ENCODE measurements at places on chromosomes 13 and 19.

DNA sequence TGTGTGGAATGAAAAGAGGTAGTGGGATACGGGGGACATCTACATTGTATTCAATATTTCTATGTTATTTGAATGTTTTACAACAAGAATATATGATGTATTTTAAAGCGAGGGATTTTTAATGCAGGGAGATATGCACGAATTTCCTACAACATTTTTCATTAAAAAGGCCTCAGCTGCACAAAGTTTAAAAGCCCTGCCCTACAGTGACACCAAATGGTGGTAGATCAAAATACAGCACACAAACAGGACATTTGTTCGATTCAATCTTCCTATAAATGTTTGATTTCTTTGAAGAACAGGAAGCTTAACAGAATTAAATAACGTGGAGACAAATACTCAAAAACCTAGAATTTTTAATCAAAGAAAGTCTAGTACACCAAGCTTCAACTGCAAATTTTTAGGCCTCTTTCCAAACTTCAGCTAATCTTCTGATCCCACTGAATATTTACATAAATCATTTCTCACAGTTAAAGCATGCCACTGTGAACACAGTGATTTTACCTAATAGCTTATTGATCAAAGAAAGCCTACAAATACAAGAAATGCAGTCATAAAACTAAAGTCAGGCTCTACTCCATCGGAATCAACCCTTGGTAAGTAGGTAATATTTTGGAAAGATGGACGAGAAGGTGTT, 257.2 kb downstream of the DIAPH3 start:
- DNase-seq = no peak

- no peak for DNase-seq
Observed at GRCh38 chr13:39692660-39693438, 37.4 kb downstream of the COG6 start.

GRCh38 chr13:47621931-47622330, 379.1 kb downstream of the SUCLA2 start:
- DNase-seq = no peak

- no peak for DNase-seq
Observed at GRCh38 chr13:35388441-35389355, 87.8 kb downstream of the MAB21L1 start.

GRCh38 chr13:43347877-43348276, 324.5 kb downstream of the DNAJC15 start:
- DNase-seq = no peak

DNA sequence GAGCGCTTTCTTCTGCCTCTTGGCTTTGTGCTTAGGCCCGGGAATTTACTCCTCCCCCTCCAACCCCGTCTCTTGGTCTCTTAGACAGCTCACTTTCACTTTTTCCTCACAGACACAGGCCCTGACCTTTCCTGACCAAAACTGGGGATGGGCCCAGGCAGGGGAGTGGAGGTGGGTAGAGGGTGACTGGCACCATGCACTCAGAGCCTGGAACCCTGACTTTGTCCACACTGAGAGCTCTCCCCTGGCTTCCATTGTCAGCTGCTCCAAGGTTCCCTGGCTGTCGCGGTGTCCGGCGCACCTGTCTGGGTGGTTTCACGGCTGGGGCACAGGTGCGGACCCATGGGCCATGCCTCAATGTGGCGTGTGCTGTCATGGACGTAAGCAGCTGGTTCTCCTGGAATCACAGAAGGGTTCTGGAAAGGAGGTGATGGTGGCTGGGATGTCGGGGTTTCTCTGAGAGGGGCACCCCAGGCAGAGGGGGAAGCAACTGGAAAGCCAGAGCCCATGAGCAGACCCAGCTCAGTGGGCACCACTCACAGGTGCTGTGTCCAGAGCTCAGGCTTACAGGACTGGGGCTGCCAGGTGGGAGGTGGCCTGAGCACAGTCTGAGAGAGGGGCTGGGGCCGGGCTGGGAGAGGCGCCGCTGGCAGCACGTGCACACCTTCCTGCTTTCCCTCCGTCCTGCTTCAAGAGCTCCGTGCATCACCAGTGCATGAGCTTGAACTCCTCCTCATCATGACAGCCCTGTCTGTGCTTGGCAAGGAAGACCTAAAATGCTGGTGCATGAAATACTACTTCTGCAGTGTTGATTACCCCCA, 28.0 kb upstream of the C1QTNF9 start:
- no peak for DNase-seq

DNA sequence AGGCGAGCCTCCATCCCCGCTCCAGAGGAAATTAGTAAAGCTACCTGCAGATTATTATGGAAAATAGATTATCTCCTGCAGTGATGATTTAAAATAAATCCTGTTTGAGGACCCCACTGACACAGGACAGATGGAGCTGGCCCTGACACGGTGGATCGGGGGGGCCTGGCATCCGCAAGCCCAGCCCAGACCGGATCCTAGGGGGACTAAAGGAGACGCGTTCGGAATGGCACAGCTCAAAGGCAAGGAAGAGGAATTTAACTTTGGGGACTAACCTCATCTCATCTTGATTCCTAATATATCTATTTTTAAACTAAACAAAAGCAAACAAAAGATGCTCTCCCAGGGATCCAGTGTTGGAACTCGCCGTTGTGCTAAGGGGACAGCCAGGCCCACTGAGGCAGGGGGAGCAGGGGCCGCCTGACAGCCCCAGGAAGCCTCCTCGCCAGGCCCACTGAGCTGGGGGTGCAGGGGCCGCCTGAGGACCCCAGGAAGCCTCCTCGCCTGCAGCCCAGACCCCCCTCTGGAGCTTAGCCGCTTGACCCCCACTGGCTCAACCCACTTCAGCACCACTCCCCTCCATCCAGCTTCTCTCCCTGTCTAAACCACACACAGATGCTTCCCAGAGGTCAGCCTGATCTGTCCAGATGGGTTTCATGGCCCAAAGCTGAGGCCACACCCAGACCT, 78.6 kb downstream of the SPACA7 start:
- no peak for DNase-seq

DNA sequence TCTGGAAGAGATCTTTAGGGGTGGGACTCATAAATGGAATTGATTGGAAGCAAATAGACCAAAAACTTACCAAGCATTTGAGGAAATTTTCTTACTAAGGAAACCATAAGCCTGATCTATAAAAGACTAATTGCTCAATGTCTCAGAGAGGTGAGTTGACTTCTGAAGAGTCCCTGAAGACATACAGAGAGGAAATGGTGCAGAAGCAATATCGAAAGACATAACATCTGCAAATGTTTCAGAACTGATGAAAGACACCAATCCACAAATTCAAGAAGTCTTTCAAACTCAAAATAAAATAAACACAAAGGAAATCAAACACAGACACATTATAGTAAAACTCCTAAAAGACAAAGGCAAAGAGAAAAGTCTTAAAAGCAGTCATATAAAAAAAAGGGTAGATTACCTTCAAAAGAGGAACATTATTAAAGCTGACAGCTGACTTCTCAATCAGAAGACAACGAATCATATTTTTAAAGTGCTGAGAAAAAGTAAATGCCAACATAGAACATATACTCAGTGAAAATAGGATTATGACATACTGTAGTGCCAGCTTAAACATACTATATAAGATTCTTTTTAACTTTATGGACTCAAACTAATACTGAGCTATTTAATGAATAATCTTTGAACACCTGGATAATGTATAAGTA, 45.4 kb upstream of the CALM3 start:
- DNase-seq = no peak

GRCh38 chr13:52109116-52109670, 19.7 kb downstream of the NEK5 start:
- DNase-seq = no peak

- no peak for DNase-seq
Observed at GRCh38 chr19:57047743-57048142, 72.0 kb upstream of the USP29 start.

- DNase-seq = no peak
Observed at GRCh38 chr13:37375071-37375470, 223.5 kb downstream of the POSTN start.

DNA sequence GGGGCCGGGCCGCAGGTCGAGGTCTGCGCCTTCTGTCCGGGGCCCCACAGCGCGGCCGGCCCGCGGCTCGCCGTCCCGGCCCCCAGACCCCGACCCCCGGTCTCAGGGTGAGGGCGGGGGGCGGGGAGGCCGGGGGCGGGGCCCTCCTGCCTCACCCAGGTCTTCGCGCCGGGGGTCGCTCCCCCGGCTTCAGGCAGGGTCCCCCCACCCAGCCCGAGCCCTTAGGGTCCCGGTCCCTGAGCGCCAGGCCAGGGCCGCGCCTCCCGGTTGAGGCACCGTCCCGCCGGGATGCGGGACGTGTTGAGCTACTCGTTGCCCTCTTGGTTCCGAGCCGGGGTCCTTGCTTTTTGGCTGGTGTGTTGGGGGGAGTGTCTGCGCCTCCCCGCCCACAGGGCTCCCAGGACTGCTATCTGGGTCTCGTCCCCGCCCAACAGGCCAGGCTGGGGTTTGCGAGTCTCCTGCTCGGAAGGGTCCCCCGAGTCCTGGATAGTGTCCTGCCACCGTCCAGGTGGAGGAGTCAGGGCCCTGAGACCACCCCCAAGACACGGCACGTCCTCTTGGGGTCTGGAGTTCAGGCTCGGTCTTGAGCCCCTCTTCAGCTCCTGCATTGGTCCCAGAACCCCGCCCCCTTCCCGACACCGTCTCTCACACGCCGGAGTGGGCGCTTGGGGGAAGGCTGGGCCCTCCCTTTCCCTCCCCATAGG, 452 bp downstream of the PIAS4 start:
- no peak for DNase-seq

DNA sequence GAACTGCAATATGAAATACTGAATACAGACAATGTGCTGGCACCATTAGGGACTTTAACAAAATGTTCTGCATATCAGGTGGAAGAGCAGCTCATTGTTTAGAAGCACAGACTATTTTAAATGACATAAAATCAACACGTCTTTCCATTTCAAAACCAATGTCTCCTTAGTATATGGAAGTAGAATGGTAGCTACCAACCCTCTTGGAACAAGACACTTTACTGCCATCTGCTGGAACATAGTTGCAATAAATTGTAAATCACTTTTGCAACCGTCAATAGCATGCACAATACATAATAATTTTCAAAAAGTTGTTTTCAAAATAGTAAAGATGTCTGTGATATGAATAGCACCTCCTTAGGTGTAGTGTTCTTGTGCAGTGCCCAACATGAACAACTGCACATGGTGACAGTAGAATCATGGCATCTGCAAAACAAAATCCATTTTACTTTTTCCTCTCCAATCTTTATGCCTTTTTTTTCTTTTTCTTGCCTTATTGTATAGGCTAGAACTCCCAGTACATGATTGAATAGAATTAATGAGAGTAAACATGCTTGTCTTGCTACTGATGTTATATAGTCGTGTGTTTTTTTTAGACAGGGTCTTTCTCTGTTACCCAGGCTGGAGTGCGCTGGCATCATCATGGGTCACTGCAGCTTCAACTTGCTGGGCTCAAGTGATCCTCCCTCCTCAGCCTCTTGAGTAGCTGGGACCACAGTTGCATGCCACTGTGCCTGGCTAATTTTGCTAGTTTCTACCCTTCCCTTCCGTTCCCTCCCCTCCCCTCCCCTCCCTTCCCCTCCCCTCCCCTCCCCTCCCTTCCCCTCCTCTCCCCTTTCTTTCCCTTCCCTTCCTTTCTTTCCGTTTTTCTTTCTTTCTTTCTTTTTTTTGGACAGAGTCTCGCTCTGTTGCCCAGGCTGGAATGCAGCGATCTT, 7.8 kb upstream of the LYPD5 start:
- DNase-seq = no peak

- DNase-seq = no peak
Observed at GRCh38 chr13:102561933-102562332, 34.9 kb upstream of the TPP2 start.

GRCh38 chr19:47049307-47049700, 880 bp upstream of the TMEM160 start:
- DNase-seq = no peak

DNA sequence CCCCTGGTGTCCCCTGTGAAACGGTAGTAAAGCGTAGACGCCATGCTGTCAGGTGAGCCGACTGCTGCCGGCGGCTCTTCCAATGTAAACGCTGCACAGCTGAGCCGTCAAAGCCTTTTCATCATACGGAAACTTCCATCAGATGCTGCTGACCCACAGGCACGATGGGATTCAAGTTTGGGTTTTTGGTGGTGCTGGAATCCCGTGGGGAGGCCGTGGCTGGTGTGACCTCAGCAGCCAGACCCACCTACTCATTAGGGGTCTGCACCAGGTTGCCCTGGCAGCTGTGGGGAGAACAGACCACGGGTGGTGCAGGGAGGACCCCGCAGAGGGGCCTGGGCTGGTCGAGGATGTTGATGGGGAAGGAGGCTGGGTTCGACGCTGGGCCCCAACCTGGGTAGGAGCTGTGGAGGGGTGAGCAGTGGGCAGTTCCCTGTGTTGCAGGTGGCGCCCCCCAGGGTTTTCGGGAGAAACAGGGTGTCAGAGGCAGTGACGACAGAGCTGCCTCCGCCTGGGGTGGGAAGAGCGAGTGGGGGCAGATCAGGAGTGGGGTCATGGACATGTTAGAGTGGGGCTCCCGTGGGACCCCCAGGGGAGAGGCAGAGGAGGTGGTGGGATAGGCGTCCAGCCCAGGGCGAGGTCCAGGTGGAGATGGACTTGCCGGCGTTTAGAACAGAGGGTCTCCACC, 6.6 kb downstream of the GRIN3B start:
- no peak for DNase-seq

DNA sequence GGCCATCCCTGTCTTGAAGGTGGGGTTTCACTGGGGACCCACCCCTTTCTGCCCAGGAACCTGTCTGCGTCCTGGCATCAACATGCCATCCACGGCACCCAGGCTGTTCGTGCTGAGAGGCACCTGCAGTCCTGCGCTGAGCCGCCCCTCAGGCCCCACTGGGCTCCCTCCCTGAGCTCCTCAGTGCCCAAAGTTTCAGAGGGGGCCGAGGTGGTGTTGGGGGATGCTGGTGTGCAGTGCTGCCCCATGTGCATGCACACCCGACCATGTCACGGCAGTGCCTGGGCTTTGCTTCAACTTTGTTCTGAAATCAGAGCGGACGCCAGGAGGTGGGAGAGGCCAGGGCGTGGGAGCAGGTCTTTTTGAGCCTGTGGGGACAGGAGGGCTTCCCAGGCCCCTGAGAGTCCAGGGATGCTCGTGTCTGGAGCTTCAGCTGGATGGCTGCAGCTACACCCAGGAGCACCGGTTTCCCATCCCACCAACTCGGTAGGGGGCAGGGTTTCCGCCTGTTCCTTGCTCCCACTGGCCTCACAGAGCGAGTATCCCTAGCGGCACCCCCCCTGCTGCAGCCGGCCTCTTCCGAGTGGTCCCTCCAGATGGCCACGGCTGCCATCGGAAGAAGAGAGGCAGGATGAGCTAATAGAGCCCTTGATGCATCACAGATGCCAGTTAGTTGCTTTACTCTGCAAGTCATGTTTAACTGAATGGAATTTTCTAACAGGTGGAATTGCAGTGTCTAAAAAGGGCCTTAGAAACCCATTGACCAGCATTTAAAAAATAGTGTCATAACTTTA, 44.0 kb downstream of the WDFY2 start:
- no peak for DNase-seq

GRCh38 chr19:2457394-2458037, 757 bp upstream of the LMNB2 start:
- no peak for DNase-seq
